Stimulated activated CD8-positive, alpha-beta memory T cell treated with anti-CD3 and anti-CD28 coated beads, Interleukin-4, amount 100 ng/mL, for 1 hour (primary cell): ENCODE measurements at places on chromosomes 16 and 17.

GRCh38 chr17:83161298-83162034 lies 82.1 kb downstream of the METRNL start:
- DNase-seq, result no peak

GRCh38 chr16:11780991-11781680 lies 15.9 kb downstream of the ZC3H7A start:
- no peak for DNase-seq

GRCh38 chr17:80738020-80738808 lies 193.6 kb downstream of the RPTOR start:
- DNase-seq, result no peak

GRCh38 chr17:27970587-27970986 lies 71.9 kb upstream of the NLK start:
- DNase-seq, result no peak

- no peak for DNase-seq
Measured at GRCh38 chr16:66903544-66904427, 14.9 kb downstream of the CDH16 start.

DNA sequence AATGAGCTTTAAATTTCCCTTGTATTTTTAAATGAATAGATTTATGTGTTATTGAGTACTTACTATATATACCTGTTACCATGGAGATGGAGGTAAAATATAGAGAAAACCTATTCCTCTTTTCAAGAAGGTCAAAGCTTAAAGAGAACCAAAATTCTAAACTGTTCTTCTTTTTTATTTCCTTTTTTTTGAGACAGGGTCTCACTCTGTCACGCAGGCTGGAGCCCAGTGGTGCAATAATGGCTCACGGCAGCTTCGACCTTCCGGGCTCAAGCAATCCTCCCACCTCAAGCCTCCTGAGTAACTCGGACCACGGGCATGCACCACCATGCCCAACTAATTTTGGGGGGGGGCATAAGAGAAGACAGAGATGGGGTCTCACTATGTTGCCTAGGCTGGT lies 25.0 kb upstream of the TMEM97 start:
- DNase-seq, result no peak

GRCh38 chr17:40316571-40317344 lies 7.8 kb downstream of the RARA start:
- DNase-seq, result no peak

- DNase-seq, result no peak
Measured at GRCh38 chr16:79598348-79599181, 2.0 kb downstream of the MAF start.

- no peak for DNase-seq
Measured at GRCh38 chr17:30780343-30780742, 44.1 kb downstream of the CRLF3 start.
